ENCODE measurements at places on chromosomes 7 and 10.

DNA sequence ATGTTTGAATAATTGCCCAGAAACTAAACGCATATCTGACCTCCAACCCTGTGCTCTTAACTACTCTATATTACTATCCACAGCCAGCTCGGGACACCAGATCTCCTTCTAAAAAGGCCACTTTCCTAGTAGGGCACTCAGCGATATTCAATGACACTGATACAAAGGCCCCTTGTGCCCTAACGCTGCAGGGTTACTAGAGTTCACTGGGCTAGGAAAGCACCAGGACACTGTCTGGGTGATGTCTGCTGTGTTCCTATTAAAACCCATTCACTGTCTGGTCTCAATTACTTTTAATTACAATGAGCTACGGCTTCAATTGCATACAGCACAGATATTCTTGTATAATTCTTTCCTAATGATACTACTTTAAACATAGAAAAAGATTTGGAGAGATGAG, 91.7 kb downstream of the SORCS1 start:
- no peak for DNase-seq

GRCh38 chr10:132077091-132077490, 11.3 kb downstream of the JAKMIP3 start:
- no peak for DNase-seq

DNA sequence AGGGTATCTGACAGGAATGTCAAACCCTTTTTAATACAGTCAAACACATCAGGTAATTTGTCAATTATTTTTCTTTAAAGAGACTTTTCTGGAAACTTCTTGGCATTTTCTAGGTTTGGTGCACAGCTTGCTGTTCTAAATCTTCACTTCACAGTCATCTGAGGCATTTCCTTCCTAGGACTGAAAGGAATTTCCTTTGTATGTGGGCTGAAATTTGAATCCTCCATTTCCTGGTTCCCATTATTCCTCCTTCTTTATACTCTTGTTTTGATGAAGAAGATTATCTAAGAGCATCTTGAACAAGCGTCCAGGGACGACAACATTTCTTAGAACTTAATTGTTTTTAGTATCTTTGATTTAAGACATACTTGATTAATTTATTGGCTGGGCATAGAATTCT, 24.9 kb downstream of the CALD1 start:
- DNase-seq: no peak

DNA sequence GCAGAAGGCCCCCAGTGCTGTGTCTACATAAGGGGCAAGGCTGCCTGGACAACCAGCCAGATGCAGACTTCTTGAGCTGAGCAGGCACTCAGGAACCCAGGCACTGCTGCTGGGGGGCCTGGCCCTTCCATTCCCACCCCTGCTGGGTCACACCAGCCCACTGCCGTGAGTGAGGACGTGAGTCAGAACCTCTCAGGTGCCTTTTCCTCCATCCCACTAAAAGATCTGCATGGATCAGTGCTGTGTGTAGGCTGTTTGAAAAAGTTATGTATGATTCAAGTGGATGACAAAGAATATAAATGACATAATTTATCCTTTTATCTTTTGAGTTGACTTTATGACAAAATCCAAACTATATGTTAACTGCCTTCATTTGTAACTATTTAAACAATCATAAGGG, 499.3 kb downstream of the INHBA start:
- DNase-seq: no peak

Measured in NCI-H524 (cell line).